Lung (tissue), 17 donors: ENCODE measurements at places on chromosomes 4 and X.
A peak's percentile ranks its signal among the peaks of the same experiment; 100 is the strongest.

GRCh38 chrX:19879735-19880378, 7.5 kb downstream of the SH3KBP1 start:
- no peak for DNase-seq

GRCh38 chr4:139458999-139459398, 5.1 kb downstream of the RAB33B start:
- no peak for DNase-seq

GRCh38 chrX:39678914-39679313, 418.8 kb downstream of the BCOR start:
- no peak for DNase-seq

- DNase-seq = no peak
These were observed 103.0 kb downstream of the SNCA start for GRCh38 chr4:89733946-89734345.

- DNase-seq = no peak
These were observed 11.5 kb downstream of the HNRNPH2 start for GRCh38 chrX:101419489-101419888.

- DNase-seq = no peak
These were observed 1477.0 kb downstream of the PCDH7 start for GRCh38 chr4:32196950-32197688.

DNA sequence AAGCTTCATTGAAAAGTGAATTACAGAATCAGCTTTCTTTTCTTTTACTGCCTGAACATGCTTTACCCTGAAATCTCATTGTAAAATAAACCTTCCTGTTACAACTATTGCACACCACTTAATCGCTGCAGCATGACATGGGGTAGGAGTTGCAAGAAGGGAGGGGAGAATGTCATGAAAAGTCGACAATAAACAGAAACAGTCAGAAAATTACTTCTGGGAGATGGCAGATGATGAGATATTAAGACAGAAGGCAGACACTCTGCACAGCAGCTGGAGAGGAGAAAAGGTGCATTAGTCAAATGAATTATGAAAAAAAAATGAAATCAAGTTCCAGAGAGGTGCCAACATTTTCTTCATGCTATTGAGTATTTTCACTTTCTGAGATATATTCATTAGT, 287.7 kb downstream of the PCDH7 start:
- DNase-seq = no peak

- no peak for DNase-seq
These were observed 52.2 kb upstream of the FAT1 start for GRCh38 chr4:186775902-186776301.

DNA sequence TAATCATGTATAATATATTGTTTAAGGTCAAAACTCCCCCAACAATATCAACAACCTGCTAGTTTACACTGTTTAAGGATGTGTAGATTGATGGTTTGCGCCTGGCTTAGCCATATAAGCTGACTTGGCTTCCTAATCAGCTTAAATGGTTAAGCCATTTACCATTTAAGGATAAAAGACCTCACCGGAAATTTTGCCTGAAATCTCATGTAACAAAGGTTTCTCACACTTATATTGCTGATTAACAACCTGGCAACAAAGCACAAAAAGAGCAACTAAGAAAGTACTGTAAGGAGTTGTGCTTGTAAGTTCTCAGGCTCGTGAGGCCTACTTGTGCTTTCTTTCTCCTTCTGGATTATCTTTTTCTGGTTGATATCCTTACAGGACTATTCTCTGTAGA, 485.2 kb downstream of the GABRG1 start:
- no peak for DNase-seq

- DNase-seq = no peak
These were observed 41.6 kb upstream of the CYLC1 start for GRCh38 chrX:83819304-83819703.

DNA sequence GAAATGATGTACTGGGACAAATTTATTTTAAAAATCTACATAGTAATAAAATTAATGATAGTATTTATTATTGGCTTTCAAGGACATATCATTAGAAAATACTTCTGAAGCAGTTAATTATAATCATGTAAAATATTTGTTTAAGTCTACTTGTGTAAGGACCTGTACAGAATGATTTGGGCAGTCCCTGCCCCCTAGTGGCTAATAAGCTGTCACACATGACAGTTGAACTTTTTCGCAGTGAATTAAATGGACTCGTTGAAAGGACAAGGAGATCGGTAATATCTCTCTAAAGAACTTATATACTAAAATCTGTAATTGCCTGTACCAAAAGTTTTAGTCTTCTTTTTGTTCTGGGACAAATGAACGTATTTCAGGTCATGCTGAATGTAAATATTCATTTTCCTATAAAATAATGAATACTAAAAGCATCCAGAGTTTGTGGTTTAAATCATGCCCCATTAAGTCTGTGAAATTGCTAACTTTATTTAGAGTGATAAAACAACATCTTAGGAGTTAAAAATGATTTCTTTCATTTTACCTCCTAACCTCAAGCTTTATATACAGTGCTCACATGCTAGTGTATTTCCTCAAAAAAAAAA, 13.6 kb downstream of the EXOC1 start:
- DNase-seq = no peak

- DNase-seq = no peak
These were observed 713.4 kb downstream of the PCDH18 start for GRCh38 chr4:136818811-136819330.

GRCh38 chr4:180057891-180058671, 2185.1 kb upstream of the TENM3 start:
- peak; percentile 40 for DNase-seq

GRCh38 chrX:116232833-116233232, 62.3 kb downstream of the AGTR2 start:
- no peak for DNase-seq

DNA sequence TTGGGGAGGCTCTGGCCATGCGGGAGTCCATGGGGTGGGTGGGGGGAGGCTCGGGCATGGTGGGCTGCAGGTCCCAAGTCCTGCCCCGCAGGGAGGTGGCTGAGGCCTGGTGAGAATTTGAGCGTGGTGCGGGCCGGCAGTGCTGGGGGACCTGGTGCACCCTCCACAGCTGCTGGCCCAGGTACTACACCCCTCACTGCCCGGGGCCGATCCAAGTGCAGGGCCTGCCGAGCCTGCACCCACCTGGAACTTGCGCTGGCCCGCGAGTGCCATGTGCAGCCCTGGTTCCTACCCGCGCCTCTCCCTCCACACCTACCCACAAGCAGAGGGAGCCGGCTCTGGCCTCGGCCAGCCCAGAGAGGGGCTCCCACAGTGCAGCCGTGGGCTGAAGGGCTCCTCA, 5.7 kb upstream of the SPANXN2 start:
- no peak for DNase-seq

- peak; percentile 73 for DNase-seq
These were observed 79.5 kb downstream of the STOX2 start for GRCh38 chr4:183984566-183984965.

GRCh38 chrX:118560489-118560888, 64.9 kb downstream of the DOCK11 start:
- no peak for DNase-seq

- no peak for DNase-seq
These were observed 20.4 kb upstream of the TMEM154 start for GRCh38 chr4:152700151-152700550.

- DNase-seq = peak; percentile 65
These were observed 752 bp downstream of the FRAS1 start for GRCh38 chr4:78057600-78058550.

GRCh38 chrX:116111497-116111896, 59.0 kb upstream of the AGTR2 start:
- DNase-seq = no peak

GRCh38 chr4:152246659-152247058, 289.2 kb downstream of the FBXW7 start:
- no peak for DNase-seq
